ENCODE measurements at places on chromosomes 16 and 17.

GRCh38 chr17:69820876-69821473 lies 254.1 kb upstream of the KCNJ16 start:
- DNase-seq: peak; percentile 66

DNA sequence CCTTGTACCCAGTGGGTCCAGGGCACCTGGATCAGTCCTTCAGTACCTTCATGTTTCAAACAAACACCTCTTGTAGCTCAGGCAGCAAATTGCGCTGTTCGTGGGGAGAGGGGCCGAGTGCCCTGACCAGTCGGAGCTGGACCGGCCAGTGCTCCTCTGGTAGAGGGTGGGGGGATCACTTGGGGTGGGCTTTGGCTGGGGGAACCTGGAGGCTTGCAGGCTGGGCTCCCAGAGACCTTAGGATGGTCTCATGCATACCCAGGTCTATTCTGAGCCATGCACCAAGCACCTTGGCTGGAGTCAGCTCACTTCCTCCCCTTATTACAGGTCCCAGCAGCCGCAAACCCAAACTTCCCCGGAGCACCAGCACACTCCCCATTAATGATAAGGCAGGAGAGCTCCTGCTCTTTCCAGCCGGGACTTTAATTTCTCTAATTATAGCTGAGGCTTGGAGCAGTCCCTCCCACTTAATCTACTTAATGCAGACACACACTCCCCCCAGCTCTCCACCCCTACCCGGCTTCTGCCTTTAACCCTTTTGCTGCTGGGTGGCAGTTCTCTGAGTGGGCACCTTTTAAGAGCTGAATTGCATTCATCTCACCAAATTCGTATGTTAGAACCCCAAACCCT lies 26.3 kb upstream of the MGAT5B start:
- no peak for DNase-seq

DNA sequence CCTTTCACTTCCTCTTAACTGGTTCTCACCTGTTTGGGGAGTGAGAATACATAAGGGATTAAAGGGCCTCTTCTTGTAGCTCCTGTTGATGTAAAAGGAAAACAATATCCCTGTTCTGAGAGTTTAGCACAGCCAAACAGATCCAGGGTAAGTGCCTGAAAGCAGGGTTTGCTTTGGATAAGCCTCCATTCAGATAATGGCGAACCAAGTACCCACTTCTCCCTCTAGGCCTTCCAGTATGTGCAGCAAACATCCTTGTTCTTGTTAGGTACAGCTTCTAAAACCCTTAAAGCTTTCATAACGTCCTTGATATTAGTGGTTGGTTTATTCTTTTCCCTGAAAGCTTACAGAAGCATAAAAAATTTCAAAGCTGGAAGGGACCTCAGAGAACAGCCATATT lies 130.6 kb upstream of the DNAH9 start:
- no peak for DNase-seq

DNA sequence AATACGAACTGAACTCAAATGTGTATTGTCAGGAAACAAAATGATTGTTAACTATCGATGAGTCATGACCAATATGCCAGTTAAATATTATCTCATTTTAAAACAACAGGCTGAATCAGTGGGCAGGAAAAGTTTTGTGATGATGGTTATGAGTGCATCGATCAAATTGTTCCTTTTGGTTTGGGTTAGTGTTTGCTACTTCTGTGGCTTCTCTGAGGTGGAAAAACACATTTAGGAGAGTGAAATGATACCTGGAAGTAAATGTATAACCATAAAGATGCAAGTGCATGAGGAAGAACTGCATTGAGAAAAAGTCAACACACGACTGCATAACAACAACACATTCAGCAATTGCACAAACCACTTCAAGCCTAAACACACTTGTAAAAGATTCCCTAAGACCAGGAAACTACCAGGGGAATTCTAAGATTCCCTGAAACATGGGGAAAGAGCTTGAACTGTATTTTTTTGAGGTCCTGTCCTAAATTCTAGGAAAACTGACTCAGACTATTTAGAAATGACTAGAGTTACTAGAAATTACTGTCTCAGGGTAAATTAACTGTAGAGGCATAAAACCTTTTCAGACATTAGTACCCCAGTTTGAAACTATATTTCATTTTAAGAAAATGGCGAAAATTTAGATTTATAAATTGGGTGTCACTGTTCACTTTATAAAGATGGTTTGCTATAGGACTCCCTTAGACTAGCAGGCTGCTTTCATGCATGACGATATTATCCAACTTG lies 44.8 kb downstream of the CDYL2 start:
- DNase-seq: no peak

GRCh38 chr17:76251478-76252039 lies 11.3 kb upstream of the RNF157 start:
- DNase-seq: no peak

- no peak for DNase-seq
These were observed 76.6 kb downstream of the ZZEF1 start for GRCh38 chr17:4066210-4066609.

DNA sequence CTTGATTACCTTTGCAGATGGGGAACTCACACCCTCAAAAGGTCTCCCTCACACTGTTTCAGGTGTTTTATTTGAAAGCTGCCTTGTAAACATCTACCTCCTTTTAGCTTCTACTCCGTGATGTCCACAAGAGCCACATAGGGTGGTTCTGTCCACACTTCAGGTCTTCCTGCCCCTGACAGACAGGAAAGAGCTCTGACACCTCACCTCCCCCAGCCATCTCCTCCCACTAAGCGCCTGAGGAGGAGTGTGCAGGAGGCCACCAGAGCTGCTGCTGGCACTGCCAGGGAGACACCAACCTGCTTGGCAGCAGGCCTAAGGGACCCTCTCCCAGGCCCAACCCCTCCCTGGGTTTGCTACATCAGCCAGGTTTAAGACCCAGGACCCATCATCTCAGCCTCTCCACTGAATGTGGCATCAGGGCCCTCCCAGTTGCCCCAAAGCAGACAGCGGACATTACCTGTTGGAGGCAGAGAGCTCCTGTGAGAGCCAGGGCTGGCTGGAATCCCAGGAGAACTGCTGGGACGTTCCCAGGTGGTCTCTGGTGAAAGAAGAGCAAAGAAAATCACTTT lies 76.4 kb upstream of the RCVRN start:
- no peak for DNase-seq

Measured in NCI-H510A treated with DMSO at 0.1 percent for 48 hours (cell line).